Foreskin melanocyte (primary cell): ENCODE measurements at places on chromosomes 5 and 9.

DNA sequence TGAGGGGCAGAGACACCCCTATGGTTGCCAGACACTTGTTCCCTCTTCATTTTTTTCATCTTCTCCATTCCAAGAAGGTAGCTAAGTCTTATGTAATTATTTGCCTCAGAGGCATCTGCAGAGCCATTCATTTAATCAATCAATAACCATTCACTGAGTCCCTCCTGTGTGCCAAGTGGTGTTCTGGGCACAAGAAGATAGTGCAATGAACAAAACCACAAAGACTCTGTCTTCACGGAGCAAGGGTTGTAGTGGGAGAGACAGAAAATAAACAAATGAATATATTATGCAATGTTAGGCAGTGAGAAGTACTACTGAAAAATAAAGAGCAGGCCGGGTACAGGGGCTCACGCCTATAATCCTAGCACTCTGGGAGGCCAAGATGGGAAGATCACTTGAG, 41.4 kb upstream of the CTNNA1 start:
- DNase-seq, result no peak

GRCh38 chr5:103458497-103459040, 104.0 kb downstream of the NUDT12 start:
- DNase-seq, result no peak

- DNase-seq, result no peak
These were observed 37.9 kb downstream of the LMNB1 start for GRCh38 chr5:126814721-126815404.

GRCh38 chr5:172453206-172453985, 929 bp downstream of the SH3PXD2B start:
- no peak for DNase-seq

DNA sequence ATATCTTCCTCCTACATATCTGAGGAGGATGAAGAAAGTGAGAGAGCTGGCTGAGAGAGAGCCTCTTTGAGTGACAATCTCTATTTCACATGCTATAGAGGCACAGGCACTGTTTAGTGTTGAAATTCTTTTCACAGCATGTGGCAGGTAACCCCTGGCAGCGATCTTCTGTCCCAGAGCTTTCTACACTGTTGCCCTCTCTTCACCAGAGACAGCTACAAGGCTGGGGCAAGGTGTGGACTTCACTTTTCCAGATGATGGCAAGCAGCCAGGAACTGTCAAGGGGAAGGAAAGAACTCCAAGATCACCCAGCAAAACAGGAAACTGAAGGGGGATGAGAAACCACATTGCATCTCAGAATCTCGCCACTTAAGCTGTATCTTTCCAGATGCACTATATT, 205.2 kb downstream of the CAAP1 start:
- no peak for DNase-seq

- no peak for DNase-seq
These were observed 2.8 kb upstream of the IL33 start for GRCh38 chr9:6212722-6213375.
